ENCODE measurements at places on chromosomes 12 and 14.

GRCh38 chr12:97756066-97756666 lies 293.6 kb downstream of the RMST start:
- no peak for DNase-seq
- H3K36me3 ChIP-seq = no peaks in the 10 kb centered on the region
- no peaks in the 10 kb centered on the region for H3K27me3 ChIP-seq
- H3K27ac ChIP-seq = no peak overlapping the region

DNA sequence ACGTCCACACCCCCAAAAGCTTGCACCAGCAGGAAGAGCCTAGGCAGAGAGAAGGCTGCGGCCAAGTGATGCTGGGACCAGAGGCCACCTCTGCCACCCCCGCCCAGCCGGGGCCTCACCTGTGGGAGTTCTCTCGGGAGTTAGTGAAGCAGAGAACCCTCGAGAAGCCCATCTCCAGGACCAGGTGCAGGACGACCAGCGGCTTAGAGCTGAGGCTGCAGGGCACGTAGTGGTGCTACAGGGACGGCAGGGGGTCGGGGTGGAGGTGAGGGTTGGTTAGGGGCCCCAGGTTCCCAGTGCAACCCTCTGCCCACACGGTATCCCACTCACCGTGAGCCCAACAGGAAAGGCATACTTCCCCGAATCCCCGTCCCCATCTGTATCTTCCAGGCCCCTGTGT lies 3.6 kb downstream of the DDX51 start:
- DNase-seq = no peak
- no peak overlapping the region for H3K4me3 ChIP-seq
- H3K27ac ChIP-seq = no peak overlapping the region
- H3K4me1 ChIP-seq = peaks cover 13% of the 10 kb centered on the region
- H3K36me3 ChIP-seq = peaks cover 61% of the 10 kb centered on the region

DNA sequence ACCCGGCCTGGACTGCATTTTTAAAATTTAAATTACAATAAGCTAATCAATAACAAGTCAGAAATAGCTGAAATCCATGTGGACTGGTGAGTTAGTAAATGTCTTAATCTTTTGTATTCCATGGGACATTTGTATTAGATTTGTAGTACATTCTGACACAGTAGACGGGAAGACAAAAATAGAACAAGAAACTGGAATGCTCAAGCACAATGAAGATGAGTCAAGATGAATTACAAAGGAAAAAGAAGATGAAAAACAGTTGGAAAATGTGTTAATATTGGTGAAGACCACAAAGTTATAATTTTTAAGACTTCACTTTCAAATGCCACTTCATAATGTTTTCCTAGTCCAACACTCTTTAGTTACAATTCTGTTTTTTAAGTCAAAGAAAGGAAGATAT lies 97.8 kb upstream of the FERMT2 start:
- no peak overlapping the region for H3K4me3 ChIP-seq
- DNase-seq = no peak
- peaks cover 29% of the 10 kb centered on the region for H3K36me3 ChIP-seq
- no peak overlapping the region for H3K27ac ChIP-seq
- no peaks in the 10 kb centered on the region for H3K4me1 ChIP-seq
- H3K27me3 ChIP-seq = no peaks in the 10 kb centered on the region

DNA sequence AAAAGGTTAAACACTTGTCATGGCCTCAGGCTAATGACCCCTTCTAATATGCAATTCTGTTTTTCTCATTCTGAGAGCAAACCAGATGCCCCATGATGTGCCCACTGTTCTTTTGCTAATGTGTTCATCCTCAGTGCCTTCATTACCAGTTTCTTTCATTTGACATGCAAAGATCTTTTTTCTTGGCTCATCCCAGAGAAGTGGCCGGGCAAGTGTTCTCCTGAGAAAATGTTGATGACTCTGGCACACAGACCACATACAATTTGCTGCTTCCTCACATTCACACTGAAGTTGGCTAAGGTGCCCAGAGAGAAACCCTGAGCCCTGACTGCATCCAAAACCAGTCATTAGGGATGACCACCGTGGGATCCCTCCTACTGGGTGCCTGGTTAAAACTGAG lies 833.3 kb downstream of the DIO2 start:
- H3K4me3 ChIP-seq = no peak overlapping the region
- no peaks in the 10 kb centered on the region for H3K27me3 ChIP-seq
- DNase-seq = no peak
- no peaks in the 10 kb centered on the region for H3K4me1 ChIP-seq

DNA sequence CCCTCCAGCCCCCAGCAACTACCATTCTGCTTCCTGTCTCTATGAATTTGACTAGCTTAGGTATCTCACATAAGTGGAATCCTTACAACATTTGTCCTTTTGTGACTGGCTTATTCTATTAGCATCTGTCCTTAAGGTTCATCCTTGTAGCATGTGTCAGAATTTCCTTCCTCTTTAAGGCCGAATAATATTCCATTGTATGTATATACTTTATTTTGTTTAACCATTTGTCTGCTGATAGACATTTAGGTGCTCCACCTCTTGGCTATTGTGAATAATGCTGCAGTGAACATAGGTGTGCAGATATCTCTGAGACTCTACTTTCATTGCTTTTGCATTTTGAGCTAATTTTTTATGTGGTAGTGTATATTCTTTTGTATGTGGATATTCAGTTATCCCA lies 75.7 kb downstream of the SPATS2 start:
- H3K4me3 ChIP-seq = no peak overlapping the region
- no peaks in the 10 kb centered on the region for H3K27me3 ChIP-seq
- DNase-seq = no peak
- H3K4me1 ChIP-seq = no peaks in the 10 kb centered on the region

DNA sequence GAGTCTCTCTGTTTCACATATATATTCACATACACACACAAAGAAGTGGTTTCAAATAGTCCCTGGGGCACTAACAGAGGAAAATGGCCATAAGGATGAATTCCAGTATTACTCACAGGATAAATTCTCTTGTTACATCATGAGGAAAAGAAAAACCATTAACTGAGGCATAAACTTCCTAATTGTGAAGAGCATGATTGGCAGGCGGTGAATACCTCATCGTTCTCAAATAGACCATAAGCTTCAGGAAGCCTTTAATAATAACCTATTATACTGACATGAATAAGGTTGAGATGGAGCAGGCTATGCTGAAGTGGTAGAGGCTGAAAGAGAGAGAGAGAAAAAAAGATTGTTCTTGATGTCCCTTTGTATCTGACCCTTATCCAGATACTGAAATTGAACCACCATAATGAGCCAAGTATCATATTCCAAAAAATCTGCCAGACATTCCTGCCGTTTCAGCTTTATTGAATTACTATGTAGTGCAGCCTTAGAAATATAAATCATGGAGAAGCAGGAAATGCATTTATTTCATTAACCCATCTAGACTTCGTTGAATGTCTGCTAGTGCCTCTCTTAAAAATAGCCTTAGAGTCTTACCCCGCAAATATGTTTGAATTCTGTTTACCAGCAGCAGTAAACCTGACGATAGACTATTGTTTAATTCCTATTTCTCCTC lies 86.8 kb downstream of the NUAK1 start:
- H3K4me3 ChIP-seq = no peak overlapping the region
- peaks cover 54% of the 10 kb centered on the region for H3K27me3 ChIP-seq
- no peak overlapping the region for H3K27ac ChIP-seq
- no peaks in the 10 kb centered on the region for H3K36me3 ChIP-seq

- peak overlapping the region; percentile 87 for H3K27ac ChIP-seq
- H3K27me3 ChIP-seq = no peaks in the 10 kb centered on the region
- peaks cover 33% of the 10 kb centered on the region for H3K4me1 ChIP-seq
- DNase-seq = no peak
- H3K36me3 ChIP-seq = peaks cover 16% of the 10 kb centered on the region
These were observed 97.5 kb downstream of the LRRC74A start for GRCh38 chr14:76923431-76924370.

- no peaks in the 10 kb centered on the region for H3K4me1 ChIP-seq
- no peaks in the 10 kb centered on the region for H3K27me3 ChIP-seq
- no peak overlapping the region for H3K27ac ChIP-seq
These were observed 958.9 kb downstream of the LRFN5 start for GRCh38 chr14:42565556-42565955.

- H3K27me3 ChIP-seq = no peaks in the 10 kb centered on the region
- no peak for DNase-seq
- no peak overlapping the region for H3K27ac ChIP-seq
- H3K36me3 ChIP-seq = no peaks in the 10 kb centered on the region
- no peaks in the 10 kb centered on the region for H3K4me1 ChIP-seq
These were observed 260.5 kb downstream of the C12orf50 start for GRCh38 chr12:87768501-87769287.

DNA sequence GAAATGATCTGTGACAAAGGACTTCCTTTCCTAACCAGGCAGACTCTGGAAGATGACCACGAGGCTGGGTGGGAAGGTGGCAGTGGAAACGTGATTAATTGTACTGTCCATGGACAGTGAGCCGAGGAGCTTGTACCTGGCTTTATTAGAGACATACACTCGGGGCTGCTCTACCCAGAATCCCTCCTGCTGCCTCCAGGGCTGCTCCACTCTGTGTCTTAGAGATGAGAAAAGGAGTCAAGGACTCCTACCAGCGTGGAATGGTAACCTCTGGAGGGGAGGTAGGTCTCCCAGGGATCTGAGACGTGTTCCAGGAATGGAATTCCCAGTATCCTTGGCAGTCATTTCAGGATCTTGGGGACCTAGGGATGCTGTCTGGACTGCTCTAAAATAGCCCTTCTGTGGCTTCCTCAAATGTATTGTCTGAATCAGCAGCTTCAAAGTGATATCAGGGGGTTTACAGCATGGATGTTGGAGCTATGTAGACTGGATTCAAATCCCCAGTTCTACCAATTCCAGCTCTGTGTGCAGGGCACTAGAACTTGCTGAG lies 237.8 kb downstream of the CACNA1C start:
- H3K27ac ChIP-seq = no peak overlapping the region
- no peak for DNase-seq
- H3K27me3 ChIP-seq = peaks cover 93% of the 10 kb centered on the region
- H3K4me1 ChIP-seq = peaks cover 8% of the 10 kb centered on the region
- H3K36me3 ChIP-seq = peaks cover 2% of the 10 kb centered on the region

DNA sequence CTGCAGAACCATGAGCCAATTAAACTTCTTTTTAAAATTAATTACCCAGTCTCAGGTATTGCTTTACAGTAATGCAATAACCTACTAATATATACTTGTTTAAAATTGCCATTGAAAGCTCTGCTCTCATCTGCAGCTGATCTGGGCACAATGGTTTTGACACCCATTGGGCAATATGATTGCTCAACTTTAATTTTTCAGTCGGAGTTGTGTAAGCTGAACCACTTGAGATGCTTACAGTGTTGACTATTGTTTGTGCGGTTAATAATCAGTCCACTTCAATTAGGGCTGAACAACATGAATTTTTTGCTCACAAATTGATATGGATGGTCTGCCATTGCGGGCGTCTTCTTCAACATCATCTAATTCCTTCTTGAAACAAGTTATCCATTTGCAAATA lies 18.0 kb upstream of the OR4K5 start:
- H3K36me3 ChIP-seq = no peaks in the 10 kb centered on the region
- DNase-seq = no peak
- no peaks in the 10 kb centered on the region for H3K4me1 ChIP-seq

DNA sequence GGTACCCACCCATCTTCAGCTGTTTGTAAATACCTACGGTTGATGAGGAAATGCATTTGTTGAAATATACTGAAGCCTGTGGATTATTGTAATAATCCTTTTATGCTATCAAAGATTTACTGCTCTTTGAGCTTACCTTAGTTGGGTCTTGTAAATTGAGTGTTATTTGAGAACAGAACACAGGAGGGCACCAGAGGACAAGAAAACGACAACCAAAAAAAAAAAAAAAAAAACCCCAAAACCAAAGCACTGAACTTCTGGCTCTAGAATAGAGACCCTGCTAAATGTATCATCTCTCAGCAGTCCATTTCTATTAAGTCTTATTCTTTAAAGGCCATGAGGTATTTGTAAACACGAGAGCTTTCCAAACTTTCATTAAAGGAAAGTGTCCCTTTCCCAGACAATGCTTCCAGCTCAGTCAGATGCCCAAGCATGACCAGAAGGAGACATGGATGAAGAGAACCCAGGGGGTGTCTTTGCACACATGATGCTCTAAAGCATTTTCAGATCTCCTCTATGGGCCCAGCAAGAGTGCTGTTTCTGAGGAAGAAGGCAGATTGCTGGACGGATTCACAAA lies 763.9 kb downstream of the NRXN3 start:
- H3K27ac ChIP-seq = no peak overlapping the region
- no peaks in the 10 kb centered on the region for H3K4me1 ChIP-seq
- DNase-seq = no peak

GRCh38 chr12:9731797-9732196 lies 1.1 kb downstream of the CLECL1 start:
- no peak for DNase-seq
- no peaks in the 10 kb centered on the region for H3K27me3 ChIP-seq
- H3K36me3 ChIP-seq = no peaks in the 10 kb centered on the region
- H3K27ac ChIP-seq = no peak overlapping the region

DNA sequence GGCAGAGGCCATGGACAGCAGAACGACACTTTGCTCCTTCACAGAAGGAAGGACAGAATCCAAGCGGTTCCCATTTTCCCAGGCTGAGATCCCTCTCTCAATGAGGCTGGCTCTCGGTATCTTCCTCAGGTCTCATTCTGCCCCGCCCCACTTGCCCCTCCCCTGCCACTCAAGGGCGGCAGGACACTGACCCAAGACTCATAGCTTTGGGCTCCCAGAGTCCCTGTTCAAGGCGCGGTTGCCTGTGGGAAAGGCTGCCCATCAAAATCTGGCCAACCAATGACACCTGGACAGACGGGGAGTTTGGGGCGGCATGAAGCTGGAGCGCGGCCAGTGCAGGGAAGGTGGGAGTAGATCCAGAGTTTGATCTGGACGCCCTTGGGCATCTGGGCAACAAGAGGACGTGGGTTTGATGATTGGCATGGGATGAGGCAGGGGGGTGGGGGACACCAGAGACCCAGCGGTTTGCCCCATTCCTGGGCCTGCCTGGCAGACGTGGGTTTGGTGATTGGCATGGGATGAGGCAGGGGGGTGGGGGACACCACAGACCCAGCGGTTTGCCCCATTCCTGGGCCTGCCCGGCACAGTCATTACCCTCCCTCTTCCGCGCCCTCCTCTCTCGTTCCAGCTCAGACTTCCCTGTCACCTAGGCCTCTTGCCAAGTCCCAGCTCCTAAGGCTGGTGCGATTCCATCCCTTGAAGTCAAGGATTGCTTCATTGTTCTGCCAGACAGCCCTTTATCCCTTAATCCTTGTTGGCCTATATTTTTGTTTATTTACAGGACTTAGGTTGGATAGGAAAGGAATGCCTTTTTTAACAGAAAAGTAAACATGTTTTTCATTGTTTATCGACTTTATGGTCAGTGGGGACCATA lies 92.1 kb downstream of the NINJ2 start:
- no peaks in the 10 kb centered on the region for H3K27me3 ChIP-seq
- peak overlapping the region; percentile 26 for H3K27ac ChIP-seq
- H3K4me1 ChIP-seq = peaks cover 22% of the 10 kb centered on the region
- H3K4me3 ChIP-seq = peak overlapping the region; percentile 15

- H3K36me3 ChIP-seq = no peaks in the 10 kb centered on the region
- H3K27me3 ChIP-seq = no peaks in the 10 kb centered on the region
- H3K4me1 ChIP-seq = no peaks in the 10 kb centered on the region
- no peak overlapping the region for H3K4me3 ChIP-seq
These were observed 108.1 kb downstream of the LRIG3 start for GRCh38 chr12:58812214-58812613.

- H3K27ac ChIP-seq = no peak overlapping the region
- no peaks in the 10 kb centered on the region for H3K36me3 ChIP-seq
- no peaks in the 10 kb centered on the region for H3K27me3 ChIP-seq
- DNase-seq = no peak
These were observed 18.6 kb upstream of the RERGL start for GRCh38 chr12:18108611-18109010.

- no peak for DNase-seq
- H3K4me3 ChIP-seq = peak overlapping the region; percentile 90
- H3K27me3 ChIP-seq = peaks cover 58% of the 10 kb centered on the region
- H3K4me1 ChIP-seq = peaks cover 24% of the 10 kb centered on the region
These were observed 2.2 kb downstream of the ASIC1 start for GRCh38 chr12:50059440-50060119.
